ENCODE measurements at places on chromosomes 2 and 18.

- no peak for DNase-seq
These were observed 144.2 kb upstream of the DLGAP1 start for GRCh38 chr18:4599312-4599711.

- DNase-seq: peak; percentile 62
These were observed 35.2 kb downstream of the CPO start for GRCh38 chr2:206974551-206974950.

GRCh38 chr2:129240061-129240460 is 739.4 kb upstream of the RAB6C start:
- no peak for DNase-seq

DNA sequence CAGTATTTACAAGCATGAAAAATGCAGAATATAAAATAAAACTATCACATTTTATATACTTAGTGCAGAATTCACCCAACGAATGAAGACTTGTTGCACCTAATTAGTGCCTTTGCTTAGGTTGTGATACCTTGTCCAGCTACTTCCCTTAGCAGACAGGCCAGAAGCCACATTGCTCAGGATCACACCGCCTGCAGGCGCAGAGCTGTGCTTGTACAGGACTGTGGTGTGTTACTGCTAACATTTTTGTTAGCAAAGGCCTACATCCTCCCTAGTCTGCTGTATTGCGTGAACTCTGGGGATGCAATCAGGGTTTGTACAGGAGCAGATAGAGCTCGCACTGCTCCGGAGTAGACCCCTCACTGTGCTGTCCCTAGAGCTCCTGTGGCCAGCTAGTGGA is 336.9 kb downstream of the CBLN2 start:
- DNase-seq: no peak

DNA sequence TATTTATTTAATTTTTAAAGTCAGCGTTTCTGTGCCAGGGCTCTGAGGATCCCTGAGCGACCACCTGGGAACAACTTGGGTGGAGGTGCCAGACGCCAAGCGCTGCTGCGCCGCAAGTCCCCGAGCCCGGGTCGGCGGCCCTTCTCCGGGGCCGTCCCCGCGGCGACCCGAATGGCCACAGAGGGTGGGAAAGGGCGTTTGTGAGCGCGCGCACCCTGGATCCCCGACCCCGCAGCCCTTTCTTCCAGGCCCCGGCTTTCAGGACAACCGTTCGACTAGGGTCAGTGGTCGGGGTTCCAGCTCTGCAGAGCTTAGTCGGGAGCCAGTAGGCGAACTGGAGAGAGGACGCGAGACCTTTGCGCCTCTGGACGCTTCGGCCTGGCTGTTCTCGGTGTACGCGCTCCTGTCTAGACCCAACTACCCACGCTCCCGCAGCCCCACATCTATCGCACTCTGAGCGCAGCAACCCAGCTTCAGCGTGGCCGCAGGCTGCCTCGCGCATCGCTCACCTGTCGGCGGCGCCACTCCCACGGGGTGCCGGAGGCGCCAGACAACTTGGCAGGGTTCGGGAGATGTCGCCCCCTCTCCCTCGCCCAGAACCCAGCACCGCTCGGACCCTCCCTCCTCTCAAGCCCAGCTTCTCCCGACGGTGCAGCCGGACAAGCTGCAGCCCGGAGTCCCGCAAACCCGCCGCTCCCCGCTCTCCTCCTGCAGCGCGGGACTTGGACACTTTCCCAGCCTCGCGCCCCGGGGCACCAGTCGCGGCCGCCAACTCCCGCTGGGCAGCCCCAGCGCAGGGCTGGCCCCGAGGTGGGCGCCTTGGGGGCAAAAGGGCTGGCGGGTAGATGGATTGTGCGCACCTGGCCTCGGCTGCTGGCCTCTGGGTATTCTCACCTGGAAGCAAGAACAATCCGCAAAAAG is 758 bp downstream of the LYPD1 start:
- no peak for DNase-seq

- DNase-seq: no peak
These were observed 228.6 kb downstream of the SETBP1 start for GRCh38 chr18:44909191-44909719.

- no peak for DNase-seq
These were observed 117.1 kb upstream of the KLHL14 start for GRCh38 chr18:32889615-32890593.

DNA sequence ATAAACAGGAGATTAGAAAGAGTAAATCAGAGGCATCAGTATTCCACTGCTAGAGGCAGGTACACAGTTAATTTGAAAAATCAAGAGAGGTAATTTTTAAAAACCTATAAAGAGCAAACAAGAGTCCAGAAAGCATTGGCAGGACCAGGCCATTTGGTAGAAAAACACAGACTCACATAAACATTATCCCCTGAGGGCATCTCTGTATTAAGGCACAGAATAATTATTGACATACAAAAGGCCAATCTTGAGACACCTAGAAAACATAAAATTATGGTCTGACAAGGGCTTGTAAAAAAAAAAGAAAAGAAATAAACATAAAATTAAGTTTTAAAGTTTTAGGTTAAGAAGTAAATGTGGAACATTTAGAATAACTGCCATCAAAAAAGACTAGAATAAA is 120.6 kb downstream of the OSBPL1A start:
- no peak for DNase-seq

DNA sequence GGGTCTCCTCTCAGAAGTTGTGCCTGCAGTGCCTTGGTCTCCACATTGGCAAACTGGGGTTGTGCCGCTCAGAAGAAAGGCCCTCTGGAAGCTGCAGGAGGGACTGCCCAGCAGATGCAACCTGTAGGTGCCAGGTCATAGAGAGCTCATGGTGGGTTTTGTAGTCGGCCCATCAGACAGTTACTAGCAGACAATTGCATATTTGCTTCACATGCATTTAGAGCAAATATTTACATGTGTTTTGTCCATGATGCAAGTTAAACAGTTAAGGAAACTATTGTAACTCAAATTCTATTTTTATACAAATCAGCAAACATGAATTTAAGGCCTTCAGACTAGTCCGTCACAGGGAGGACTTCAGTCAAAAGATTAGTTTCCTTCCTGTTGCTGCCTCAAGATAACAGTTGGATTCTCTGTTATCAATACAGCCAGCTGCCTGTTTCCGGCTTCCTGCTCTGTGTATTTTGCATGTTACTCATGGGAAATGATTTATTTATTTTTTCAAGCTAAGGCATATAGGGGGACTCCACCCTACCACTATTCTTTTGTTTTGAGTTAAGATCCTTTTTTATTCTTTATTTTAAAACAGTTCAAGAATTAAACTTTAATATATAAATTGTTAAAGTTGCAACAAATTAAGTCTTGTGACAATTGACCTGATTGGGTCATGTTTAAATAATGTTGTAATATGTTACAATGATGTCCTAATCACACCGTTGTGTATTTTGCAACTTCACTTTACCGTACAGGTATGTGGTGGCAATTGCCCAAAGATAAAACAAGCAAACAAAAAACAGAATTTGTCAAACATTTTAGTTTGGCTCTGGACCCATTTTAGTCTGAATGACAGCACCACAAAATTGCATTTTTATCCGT is 133.5 kb downstream of the SPTBN1 start:
- DNase-seq: no peak

- no peak for DNase-seq
These were observed 148.6 kb downstream of the ZNF236 start for GRCh38 chr18:76970770-76971559.

DNA sequence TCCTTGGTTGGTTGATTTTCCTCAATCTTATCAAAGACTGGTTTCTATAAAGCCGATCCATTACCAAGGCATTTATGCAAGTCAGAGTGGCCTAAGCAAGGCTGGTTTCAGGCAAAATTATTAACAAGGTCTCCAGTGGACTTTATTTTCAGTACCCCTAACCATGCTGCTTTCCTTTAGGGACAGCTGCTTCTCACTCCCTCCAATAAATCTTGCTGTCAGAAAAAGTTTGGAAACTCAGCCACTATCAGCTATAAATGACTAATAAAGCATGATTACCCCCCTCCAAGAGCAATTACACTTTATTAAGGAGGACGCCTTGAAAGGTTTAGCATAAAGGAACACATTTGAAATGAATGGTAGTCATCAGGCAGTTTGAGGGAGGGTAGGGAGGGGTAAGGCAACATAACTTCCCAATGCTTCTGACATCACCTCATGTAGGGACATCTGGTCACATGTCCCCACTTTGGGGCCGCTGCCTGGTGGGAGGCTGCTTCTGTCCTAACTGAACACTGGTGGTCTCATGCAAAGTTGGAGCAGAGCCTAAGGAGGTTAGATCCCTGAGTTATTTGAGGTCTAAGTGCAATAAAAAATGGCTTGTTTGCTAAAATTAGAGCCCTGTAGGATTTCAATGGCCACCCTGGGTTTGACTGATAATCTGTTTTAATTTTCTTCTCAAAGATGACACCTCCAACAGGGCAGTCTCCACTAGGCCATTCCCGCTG is 58.0 kb upstream of the TMEM178A start:
- no peak for DNase-seq

DNA sequence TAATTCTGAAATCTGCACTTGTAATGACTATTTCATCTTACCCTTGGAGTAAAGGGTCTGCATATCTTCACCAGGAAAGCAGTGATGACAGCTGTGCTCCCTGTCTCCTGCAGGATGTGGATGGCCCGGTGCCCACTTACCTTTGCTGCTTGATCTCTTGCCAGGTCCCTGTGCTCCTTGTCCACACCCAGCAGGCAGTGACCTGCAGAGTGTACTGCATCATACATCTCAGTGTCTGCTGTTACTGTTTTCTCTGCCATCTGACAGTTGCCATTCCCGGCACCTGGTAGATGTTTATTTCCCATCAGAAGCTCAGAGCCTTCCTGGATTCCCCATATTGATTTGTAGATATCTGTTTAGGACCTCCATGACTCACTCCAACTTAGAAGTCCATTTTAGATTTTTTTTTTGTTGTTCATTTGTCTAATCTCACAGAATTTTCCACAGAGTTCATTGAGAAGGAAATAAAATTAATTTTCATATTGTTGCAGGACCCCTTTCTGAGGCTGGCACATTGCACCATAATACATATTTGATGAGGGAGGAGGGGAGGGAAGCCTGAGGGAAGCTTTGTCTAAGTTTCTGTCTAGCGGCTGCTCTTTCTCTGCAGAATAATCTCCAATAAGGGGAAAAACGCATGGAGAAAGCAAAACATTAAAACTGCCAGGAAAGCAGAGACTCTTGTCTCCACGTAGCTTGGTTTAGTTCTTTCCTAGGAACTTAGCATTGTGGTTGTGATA is 697.5 kb upstream of the RAB6C start:
- no peak for DNase-seq

- no peak for DNase-seq
These were observed 1389.7 kb downstream of the DSC3 start for GRCh38 chr18:29652797-29653196.
